ENCODE measurements at places on chromosomes 3 and 15. TPM values are rescaled to one million over a fixed set of nuclear protein-coding genes. Genes with fewer than 3 reads are reported as not detected.

DNA sequence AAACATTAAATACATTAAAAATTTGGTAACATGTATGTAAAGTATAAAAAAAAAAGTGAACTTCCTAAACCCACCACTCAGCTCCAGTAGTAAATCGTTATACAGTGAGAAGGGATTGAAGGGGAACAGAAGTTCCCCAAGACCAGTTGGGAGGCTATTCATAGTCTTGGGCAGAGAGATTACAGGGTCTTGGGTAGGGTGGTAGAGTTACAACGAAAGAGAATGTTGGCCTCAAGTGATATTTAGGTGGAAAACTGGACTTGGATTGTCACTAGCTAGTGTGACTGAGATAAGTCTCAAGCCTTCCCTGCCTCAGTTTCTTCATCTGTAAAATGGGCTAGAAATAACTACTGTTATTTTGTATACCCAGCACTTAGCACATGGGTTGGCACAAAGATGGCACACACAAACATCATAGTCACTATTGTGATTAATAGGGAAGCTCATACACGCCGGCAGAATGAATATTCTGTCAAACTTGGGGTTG is 431 bp upstream of the YEATS2 start:
- no peak for DNase-seq

DNA sequence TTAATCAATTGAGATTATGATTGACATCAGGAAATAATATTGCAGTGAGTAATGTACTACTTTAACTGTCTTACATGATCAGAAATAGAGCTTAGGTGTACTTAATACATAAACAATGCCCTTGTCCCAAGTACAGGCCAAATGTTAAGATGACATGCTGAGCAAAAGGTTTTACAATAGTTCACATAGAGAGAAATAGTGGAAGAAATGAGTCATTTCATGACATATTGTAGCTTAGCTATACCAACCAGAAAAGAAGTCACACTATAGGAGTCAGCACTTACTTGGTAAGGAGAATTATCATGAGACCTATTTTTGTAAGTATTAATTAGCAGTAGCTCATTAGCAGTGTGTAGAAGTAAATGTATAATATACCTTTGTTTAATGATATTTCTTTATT is 96.4 kb upstream of the NANOGP8 start:
- DNase-seq = no peak

DNA sequence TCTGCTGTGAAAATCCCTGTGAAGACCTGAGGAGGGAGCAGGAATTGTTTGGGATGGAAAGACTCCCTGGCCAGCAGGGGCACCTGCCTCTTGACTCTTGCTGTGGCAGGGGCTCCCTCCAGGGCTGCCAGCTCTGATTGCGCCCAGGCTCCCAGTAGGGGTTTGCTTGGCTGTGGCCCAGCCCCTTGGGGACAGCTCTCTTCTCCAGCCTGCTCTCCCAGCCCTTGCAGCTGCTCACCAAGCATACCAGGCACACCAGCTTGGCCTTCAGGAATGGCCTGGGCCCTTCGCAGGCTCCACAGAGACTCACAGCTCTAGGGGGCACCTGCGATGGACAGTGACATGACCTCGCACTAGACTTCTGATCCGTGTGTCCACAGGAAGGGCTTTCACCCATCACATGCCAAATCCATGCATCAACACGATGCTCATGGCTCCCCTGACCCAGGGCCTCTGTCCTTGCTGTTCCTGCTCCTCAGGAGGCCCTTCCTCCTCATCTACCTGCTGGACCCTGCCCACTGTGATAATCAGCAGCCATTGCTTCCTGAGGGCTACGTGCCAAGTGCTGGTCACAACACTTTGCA is 61.8 kb downstream of the SCN5A start:
- DNase-seq = no peak

- no peak for DNase-seq
Measured at GRCh38 chr15:57379487-57379886, 3.2 kb downstream of the CGNL1 start.

GRCh38 chr3:142244056-142244455 is 18.7 kb upstream of the GK5 start:
- no peak for DNase-seq

GRCh38 chr3:183892610-183893214 is 8.0 kb upstream of the PARL start:
- DNase-seq = no peak

DNA sequence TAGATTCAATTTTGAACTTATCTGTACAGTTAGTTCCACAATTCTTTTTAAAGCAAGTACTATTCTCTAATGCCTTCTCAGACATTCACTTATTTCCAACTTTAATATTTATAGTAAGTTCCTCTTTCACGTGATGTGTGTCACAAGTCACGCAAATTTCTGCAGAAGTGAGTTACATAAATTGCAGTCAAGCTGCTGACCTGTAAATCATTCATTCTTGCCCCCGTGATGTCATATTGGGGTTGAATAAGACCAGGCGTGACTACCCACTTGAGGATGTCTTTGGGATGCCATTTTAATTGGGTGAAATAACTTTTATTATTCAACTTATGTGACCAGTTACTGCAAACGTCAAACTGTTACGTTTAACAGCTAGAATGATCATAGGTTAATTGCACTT is 15.1 kb downstream of the PPARG start:
- DNase-seq = no peak

DNA sequence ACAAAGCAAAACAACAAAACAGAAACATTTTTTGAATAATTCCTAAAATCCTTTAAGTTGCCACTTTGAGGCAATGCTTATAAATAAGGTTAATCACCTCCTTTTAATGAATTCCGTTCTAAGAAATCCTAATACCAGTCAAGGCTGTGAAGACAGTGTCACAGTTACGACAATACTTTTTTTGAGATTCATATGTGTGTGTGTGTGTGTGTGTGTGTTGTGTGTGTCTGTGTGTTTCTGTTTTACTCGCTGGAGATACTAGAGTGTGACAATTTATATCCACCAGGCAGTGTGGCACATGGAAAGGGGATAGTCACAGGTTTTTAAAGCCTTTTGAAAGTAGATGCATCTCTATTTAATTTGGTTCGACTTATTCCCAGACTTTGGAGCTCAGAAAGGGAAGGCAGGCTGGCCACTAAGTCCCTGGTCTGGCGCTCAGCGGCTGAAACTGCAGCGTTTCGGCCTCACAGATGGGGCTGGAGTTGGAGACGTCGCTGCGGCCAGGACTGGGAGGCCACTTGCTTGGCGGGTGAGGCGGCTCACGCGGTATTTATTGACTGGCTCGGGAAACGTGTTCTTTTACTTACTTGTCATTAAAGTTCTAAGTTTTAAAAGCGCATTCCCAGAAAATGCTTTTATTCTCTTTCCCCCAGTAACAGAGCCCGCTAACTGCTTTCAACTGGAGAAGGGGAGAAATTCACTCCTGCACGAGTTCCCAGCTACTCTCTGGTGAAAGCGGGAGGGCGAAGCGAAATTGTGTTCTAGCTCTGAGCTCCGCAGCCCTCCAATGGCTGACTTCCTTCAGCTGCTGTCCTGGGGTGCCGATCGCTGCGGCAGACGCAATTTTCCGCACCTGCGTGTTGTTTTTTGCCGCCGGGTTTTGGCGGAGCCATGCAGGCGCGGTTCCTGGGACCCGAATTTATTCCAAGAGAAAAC is 13.7 kb downstream of the ZIC1 start:
- no peak for DNase-seq

DNA sequence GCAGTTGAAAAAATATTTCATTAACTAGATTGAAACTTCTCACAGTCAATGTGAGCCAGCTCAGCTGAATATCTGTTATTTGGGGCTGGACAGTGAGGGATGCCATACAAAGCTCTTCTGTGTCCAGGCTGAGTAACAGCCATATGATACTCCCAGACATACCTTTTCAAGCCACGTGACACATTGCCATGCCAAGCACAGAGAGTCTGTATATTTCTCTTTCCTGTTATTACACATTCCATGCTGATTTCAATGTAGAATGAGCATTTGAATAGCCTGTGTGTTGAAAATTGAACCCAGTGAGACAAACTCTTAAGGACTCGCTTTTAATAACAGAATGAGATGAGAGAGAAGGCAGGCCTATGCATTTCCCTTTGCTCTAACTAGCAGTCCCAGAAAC is 334.7 kb upstream of the RASGRP1 start:
- no peak for DNase-seq

DNA sequence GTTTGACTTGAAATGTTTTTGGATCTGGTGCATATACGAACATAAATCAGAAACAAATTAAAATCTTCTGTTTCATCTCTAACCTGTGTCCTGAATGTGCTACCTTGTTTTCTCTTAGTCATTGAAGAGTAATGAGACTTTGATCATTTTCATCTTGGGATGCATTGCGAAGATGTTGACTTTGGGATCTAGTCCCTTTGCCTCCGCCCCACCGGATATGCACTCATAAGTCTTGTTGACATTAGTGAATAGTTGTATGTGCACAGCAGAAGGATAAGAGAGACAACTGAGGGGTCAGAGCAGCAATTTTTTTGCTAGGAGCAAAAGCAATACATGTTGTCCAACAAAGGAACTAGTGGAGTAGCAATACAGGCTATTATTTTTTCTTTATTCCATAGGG is 35.9 kb upstream of the SPRED1 start:
- DNase-seq = no peak

GRCh38 chr3:127083778-127084397 is 101.0 kb downstream of the PLXNA1 start:
- DNase-seq = no peak

DNA sequence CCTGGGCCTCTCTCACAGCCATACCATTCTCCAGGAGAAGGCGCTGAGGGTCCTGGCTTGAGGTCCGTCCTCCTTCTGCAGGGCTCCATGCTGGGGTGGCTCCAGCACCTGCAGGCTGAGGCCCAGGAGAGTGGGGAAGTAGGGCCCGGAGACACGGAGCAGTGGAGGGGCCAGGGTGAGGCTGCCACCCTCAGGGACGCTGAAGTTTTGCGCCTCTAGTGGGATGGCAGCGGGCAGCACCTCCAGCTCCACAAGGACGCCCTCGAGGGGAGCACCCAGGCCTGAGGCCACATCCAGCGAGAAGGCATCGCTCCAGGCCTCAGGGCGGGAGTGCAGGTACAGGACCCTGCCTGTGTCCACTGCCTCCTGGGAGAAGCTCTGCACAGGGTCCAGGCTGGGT is 27.5 kb downstream of the CSPG4 start:
- no peak for DNase-seq

DNA sequence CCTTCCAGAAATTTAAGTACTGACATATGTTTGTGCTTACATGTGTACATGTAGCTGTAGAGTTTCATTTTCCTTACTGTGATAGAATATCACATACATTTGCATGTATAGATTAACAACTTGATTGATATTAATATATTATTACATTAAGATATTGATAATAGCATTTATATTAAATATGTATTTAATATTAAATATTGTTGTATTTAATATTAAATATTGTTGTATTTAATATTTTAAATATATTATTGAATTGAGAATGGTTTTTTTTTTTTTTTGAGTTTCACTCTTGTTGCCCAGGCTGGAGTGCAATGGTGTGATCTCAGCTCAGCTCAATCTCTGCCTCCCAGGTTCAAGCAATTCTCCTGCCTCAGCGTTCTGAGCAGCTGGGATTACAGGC is 76.5 kb downstream of the MYH15 start:
- no peak for DNase-seq

DNA sequence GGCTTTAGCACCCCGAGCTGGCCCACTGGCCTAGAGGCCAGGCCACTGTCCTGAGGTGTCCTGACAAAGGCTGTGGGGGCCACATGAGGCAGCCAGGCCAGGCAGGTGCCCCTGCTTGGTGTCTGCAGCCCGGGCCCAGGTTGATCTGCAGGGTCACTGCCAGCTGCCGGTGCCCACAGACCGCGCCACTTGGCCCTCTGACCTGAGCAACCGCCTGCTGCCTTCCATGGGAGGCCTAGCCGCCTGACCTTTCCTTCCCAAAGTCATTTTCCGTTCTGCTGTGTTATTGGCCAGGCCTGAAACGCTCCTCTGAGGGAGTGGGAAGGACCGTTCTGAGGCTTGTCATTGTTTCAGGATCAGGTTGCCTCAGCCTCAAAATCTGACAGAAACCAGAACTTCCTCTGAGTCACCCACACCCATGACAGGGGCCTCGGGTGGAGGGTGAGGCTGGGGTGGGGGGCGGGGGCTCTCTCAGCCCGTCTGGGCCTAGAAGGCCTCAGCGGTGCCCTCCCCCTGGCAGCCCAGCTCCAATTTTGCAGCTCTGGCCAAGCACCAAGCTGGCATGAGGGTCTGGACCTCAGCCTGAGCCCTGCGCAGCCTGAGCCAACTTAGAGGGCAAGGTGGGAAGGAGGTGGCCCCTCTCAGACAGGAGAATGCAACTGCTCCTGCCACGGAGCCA is 140.7 kb upstream of the MEF2A start:
- DNase-seq = no peak

- no peak for DNase-seq
Measured at GRCh38 chr15:90131848-90132247, 29.6 kb upstream of the IDH2 start.

- DNase-seq = no peak
Measured at GRCh38 chr3:126982126-126982470, 817 bp upstream of the PLXNA1 start.

DNA sequence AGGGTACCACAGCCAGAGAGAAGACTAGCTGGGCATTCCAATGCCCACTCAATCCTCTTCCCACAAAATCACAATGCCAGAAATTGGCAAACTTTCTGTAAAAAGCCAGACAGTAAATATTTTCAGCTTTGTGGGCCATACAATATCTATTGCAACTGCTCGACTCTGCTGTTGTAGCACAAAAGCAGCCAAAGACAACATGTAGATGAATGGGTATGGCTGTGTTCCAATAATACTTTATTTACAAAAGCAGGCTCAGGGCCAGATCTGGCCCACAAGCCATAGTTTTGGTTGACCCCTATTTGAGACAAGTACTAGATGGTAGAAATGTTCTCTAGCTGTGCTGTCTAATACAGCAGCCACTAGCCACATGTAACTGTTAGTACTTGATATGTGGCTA is 330.9 kb downstream of the ERC2 start:
- no peak for DNase-seq

DNA sequence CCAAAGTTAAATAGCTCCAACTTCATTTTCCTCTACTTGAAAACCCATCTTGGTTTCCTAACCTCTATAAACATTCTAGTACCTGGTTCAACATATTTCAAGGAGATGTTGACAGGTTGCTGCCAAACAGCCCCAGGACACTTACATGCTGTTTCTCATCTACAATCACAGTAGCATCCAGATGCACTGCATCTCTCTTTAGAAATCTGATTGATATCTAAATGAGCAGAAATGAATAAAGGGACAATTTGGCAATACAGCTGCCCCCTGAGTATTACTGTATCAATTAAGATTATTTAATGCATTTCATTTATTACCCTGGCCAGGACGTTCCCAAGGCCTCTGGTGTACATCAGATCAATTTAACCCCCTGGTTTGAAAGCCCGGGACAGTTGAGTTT is 74.0 kb downstream of the SSR3 start:
- DNase-seq = no peak

GRCh38 chr15:68536331-68537095 is 42.3 kb upstream of the CORO2B start:
- DNase-seq = no peak

GRCh38 chr3:186298876-186299275 is 63.2 kb downstream of the DGKG start:
- no peak for DNase-seq

- no peak for DNase-seq
Measured at GRCh38 chr3:20747741-20748140, 561.7 kb upstream of the SGO1 start.

GRCh38 chr3:196193133-196193735 is 18.0 kb downstream of the ZDHHC19 start:
- no peak for DNase-seq

VIPR1 gene
- total RNA-seq = 8.0 TPM

GPR27 gene
- total RNA-seq = 2.9 TPM

SI gene
- total RNA-seq = not detected

SLC6A11 gene
- not detected for total RNA-seq

ACVR2B gene
- 8.7 TPM for total RNA-seq

SEMA3G gene
- 37.7 TPM for total RNA-seq

PCNP gene
- 126 TPM for total RNA-seq

TMCO5A gene
- total RNA-seq = not detected

C3orf49 gene
- not detected for total RNA-seq

CCR9 gene
- not detected for total RNA-seq

Data from tibial nerve (tissue), 4 donors.